ENCODE measurements at places on chromosomes 2 and 18. TPM values are rescaled to one million over a fixed set of nuclear protein-coding genes. Genes with fewer than 3 reads are reported as not detected.

DNA sequence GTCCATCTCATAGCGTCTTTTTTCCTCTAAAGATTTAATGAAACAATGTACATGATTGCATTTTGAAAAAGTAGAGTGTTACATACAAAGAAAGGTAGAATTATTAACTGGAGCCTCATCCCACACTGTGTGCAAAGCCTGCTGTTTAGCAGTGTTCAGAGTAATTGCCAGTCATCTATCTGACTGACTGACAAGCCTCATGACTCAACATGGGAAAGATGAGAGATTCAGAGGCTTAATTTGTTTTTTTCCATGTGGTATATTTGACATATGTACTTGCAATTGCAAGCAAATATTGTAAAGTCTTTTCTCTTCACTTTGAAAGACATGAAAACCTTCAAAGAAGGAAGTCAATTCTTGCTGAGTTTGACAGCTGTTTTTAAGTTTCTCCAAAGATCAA, 14.7 kb downstream of the PCARE start:
- no peaks in the 10 kb centered on the region for H3K4me1 ChIP-seq
- DNase-seq = no peak
- peaks cover 56% of the 10 kb centered on the region for H3K27me3 ChIP-seq
- no peak overlapping the region for H3K4me3 ChIP-seq
- no peaks in the 10 kb centered on the region for H3K36me3 ChIP-seq

DNA sequence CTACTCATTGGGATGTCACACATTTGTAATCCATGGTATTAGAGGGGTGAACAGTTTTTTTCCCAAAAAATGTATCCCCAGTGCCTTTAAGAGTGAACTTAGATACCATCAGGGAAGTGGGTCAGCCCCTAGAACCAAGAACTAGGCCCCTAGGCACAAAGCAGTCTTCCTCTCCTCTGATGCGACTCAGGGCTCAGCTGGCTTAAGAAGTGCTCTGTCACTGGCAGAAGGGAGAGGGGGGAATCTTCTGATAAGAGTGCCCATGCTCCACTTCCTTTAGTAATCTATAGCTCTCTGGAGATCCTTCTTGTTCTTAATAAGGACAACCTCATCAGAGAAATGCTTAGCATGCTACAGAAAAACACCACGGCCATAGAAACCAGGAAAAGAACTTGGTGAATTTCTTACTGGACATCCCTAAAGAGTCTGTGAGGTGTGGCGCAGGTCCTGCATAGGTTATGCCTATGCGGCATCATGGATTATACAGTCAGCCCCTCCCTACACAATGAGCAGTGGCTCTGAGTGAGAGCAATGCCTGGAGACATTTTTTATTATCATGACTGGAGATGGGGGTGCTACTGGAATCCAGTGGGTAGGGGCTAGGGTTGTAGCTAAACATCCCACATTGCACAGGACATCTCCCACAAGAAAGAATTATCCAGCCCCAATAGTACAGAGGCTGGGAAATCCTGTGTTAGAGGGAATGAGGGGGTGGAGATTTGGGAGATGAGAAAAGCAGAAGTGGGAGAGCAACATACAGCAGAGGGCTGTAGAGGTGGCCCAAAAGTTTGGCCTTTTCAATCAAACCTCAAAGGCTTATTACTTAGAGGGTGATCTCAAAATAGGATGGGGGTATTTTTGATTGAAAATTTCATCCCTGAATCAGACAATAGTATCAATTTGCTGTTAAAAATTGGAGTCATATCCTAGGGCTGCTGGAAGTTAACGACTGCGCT, 21.7 kb upstream of the ZNF385B start:
- H3K36me3 ChIP-seq = no peaks in the 10 kb centered on the region
- H3K27ac ChIP-seq = no peak overlapping the region
- no peaks in the 10 kb centered on the region for H3K4me1 ChIP-seq
- no peaks in the 10 kb centered on the region for H3K27me3 ChIP-seq

DNA sequence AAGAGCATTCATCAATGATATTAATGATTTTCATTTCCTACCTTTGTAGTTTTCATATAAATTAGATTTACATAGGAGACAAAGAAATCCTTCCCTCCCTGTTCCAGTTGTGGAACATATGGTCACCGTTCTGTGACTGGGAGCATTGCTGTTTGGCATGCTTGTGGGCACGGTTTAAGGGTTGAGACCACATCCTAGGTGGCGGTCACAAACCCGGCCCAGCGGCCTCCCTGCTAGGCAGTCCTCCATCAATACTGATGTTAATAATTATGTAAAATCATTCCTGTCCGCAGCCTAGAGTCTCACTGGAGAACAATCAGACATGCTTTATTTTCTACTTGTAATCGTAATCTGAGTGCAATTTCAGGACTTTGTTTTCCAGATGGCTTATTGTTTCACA, 117.9 kb downstream of the AGAP1 start:
- DNase-seq = no peak
- no peaks in the 10 kb centered on the region for H3K27me3 ChIP-seq
- H3K36me3 ChIP-seq = no peaks in the 10 kb centered on the region
- H3K4me1 ChIP-seq = peaks cover 29% of the 10 kb centered on the region

IL18R1 gene
- total RNA-seq = not detected

DNA sequence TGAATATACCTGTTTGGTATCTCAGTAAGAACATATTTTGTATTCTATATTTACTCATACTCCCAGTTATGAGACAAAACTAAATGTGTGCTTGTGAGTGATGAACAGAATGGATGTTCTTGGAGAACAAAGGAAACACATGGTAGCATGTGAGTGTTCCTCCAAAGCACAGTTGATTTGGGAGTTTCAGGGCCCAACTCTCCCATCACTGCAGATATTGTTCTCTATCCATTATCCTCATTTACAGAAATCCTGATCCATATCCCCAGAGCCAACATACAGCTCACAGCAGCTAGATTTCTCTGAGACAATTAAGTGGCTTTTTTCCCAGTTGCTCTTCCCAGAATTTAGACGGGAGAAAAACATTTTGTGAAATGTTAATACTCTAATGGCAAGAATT, 75.6 kb upstream of the MAPRE2 start:
- no peaks in the 10 kb centered on the region for H3K36me3 ChIP-seq
- H3K27ac ChIP-seq = no peak overlapping the region
- H3K4me3 ChIP-seq = no peak overlapping the region
- peaks cover 22% of the 10 kb centered on the region for H3K4me1 ChIP-seq
- H3K27me3 ChIP-seq = no peaks in the 10 kb centered on the region
- no peak for DNase-seq

DNA sequence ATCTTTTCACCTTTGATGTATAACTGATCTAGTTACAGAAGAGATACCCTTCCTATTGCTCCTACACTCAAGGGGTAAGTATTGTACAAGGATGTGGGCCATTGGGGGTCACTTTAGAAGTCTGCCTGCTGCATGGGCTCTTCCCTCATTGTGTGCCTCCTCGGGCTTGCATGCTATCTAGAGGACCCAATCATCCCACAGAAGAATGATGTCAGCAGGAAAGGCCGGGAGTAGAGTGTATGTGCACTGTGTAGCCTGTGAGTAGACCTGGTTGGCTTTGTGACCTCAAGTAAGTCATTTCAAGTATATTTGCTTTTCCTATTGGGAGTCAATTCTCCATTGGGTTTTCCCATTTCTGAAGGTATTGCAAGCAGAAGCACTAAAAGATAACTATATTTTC, 129.5 kb upstream of the TRIB2 start:
- DNase-seq = no peak
- H3K4me1 ChIP-seq = no peaks in the 10 kb centered on the region
- no peaks in the 10 kb centered on the region for H3K27me3 ChIP-seq
- no peaks in the 10 kb centered on the region for H3K36me3 ChIP-seq
- no peak overlapping the region for H3K4me3 ChIP-seq

GRCh38 chr2:23587341-23587880, 202.4 kb downstream of the KLHL29 start:
- H3K4me3 ChIP-seq = no peak overlapping the region
- H3K36me3 ChIP-seq = no peaks in the 10 kb centered on the region
- H3K4me1 ChIP-seq = no peaks in the 10 kb centered on the region
- no peak for DNase-seq

PRKAG3 gene
- total RNA-seq = not detected

PIEZO2 gene
- 27.2 TPM for total RNA-seq

SFTPB gene
- total RNA-seq = not detected

CPLX4 gene
- total RNA-seq = not detected

- no peaks in the 10 kb centered on the region for H3K27me3 ChIP-seq
- DNase-seq = no peak
- H3K27ac ChIP-seq = no peak overlapping the region
- H3K4me3 ChIP-seq = no peak overlapping the region
- no peaks in the 10 kb centered on the region for H3K36me3 ChIP-seq
Observed at GRCh38 chr2:205758051-205758450, 75.8 kb downstream of the NRP2 start.

GALNT13 gene
- total RNA-seq = 4.8 TPM

DNA sequence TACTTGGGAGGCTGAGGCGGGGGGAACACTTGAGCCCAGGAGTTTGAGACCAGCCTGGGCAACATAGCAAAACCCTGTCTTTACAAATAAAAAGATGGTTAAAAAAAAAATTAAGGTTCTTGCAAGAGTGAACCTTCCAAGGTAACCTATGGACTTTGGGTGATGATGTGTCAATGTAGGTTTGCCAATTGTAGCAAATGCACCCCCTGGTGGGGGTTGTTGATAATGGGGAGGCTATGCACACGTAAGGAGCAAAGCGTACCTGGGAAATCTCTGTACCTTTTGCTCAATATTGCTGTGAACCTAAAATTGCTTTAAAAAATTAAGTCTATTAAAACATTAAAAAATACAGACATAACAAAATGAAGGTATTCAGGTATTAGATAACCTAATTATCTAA, 70.4 kb downstream of the CWC22 start:
- no peaks in the 10 kb centered on the region for H3K36me3 ChIP-seq
- no peaks in the 10 kb centered on the region for H3K27me3 ChIP-seq
- H3K4me1 ChIP-seq = peaks cover 4% of the 10 kb centered on the region
- H3K4me3 ChIP-seq = no peak overlapping the region
- H3K27ac ChIP-seq = no peak overlapping the region

DNA sequence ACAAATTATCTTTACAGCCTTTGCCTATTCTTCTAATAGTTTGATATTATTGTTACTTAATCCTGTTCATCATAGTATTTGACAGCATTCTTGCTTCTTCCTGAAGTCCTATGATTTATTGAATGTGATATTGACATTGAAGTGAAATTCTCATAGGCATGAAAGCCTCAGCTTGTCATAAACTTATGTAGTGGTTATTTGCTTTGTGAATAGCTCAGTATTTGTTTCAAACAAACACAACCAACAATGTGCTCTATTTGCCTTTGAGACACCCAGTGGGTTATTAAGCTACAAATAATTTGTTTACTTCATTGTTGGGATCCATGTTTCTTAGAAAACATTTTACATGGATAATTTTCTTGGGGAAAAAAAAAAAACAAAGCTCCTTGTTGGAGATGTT, 57.2 kb downstream of the TTC39C start:
- peaks cover 34% of the 10 kb centered on the region for H3K4me1 ChIP-seq
- H3K4me3 ChIP-seq = no peak overlapping the region
- DNase-seq = peak; percentile 62
- H3K27ac ChIP-seq = no peak overlapping the region

- DNase-seq = no peak
- peaks cover 8% of the 10 kb centered on the region for H3K27me3 ChIP-seq
- no peaks in the 10 kb centered on the region for H3K4me1 ChIP-seq
- H3K4me3 ChIP-seq = no peak overlapping the region
Observed at GRCh38 chr2:168416555-168416954, 39.5 kb upstream of the CERS6 start.

GRCh38 chr18:50045126-50045525, 149.8 kb downstream of the MYO5B start:
- H3K27me3 ChIP-seq = no peaks in the 10 kb centered on the region
- no peak overlapping the region for H3K27ac ChIP-seq
- DNase-seq = no peak
- H3K4me3 ChIP-seq = no peak overlapping the region
- H3K4me1 ChIP-seq = no peaks in the 10 kb centered on the region
- no peaks in the 10 kb centered on the region for H3K36me3 ChIP-seq

GRCh38 chr2:150141226-150142001, 346.1 kb downstream of the RND3 start:
- H3K4me3 ChIP-seq = no peak overlapping the region
- DNase-seq = no peak
- no peaks in the 10 kb centered on the region for H3K27me3 ChIP-seq
- H3K27ac ChIP-seq = no peak overlapping the region
- no peaks in the 10 kb centered on the region for H3K4me1 ChIP-seq
- no peaks in the 10 kb centered on the region for H3K36me3 ChIP-seq

OSGEPL1 gene
- total RNA-seq = 10.2 TPM

- no peak overlapping the region for H3K4me3 ChIP-seq
- peaks cover 5% of the 10 kb centered on the region for H3K27me3 ChIP-seq
- no peaks in the 10 kb centered on the region for H3K36me3 ChIP-seq
- DNase-seq = no peak
- no peak overlapping the region for H3K27ac ChIP-seq
- peaks cover 6% of the 10 kb centered on the region for H3K4me1 ChIP-seq
Observed at GRCh38 chr18:79516441-79516931, 120.8 kb downstream of the NFATC1 start.

IL1R2 gene
- total RNA-seq = 3.6 TPM

PRSS56 gene
- total RNA-seq = not detected

GRCh38 chr2:39435741-39436591, 1.1 kb downstream of the MAP4K3 start:
- no peaks in the 10 kb centered on the region for H3K27me3 ChIP-seq
- no peaks in the 10 kb centered on the region for H3K36me3 ChIP-seq
- H3K4me1 ChIP-seq = peaks cover 71% of the 10 kb centered on the region
